ENCODE measurements at places on chromosomes 16 and 17.
A peak's percentile ranks its signal among the peaks of the same experiment; 100 is the strongest.

- no peak for DNase-seq
Measured at GRCh38 chr16:66652661-66653360, 43.7 kb downstream of the CMTM4 start.

DNA sequence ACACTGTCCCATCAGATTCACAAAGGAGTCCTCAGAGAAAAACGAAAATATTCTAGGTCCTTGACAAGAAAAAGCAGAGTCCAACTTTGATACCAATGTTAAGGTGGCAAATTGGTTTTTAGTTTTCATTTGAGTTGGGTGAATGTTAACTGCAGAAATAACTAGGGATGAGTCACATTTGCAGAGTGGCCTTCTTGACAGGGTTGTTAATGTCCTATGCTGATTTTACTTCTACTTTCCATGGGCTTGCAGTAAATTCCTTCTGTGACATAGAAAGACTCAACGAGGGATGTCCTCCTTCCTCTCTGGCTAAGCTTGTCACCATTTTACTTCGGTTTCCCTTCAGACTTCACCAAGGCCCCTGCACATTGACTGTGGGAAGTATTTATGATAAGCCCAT, 47.2 kb upstream of the ICAM2 start:
- no peak for DNase-seq

DNA sequence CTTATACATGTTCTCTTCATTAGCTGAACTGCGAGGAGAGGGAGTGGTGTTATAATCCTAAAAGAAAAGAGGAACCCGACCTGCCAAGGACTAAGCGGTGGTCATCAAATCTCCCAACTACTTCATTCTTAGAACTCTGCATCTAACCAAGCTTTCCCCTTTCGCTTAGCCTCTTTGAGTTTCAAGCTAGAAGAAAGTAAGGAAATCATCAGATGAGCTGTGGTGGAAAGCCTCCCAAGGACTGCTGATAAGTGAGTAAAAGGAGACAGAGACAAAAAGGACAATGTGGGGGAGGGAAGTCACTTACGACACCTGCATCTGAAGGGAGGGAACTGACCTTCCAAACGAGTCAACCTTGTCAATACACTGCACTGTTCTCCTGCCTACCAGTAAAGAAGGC, 121.3 kb downstream of the TRIM37 start:
- no peak for DNase-seq

- peak; percentile 96 for DNase-seq
Measured at GRCh38 chr17:45132572-45133463, 503 bp upstream of the PLCD3 start.

DNA sequence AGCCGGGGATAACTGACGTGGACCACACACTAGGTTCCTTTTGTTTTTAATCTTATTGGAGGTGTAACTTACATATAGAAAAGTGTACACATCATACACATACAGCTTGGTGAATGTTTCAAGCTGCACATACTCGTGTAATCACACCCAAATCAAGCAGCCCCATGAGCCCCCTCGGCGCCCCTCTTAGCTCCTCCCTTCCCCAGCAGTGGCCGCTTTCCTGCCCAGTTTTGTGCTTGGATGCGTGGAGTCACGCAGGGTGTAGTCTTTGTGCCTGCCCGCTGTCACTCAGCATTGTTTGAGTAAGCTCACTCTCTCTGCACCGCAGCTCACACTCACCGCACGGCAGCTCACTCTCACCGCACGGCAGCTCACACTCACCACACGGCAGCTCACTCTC, 151.7 kb upstream of the CHMP6 start:
- DNase-seq = peak; percentile 31

- DNase-seq = peak; percentile 84
Measured at GRCh38 chr17:21214777-21215541, 998 bp upstream of the TMEM11 start.

DNA sequence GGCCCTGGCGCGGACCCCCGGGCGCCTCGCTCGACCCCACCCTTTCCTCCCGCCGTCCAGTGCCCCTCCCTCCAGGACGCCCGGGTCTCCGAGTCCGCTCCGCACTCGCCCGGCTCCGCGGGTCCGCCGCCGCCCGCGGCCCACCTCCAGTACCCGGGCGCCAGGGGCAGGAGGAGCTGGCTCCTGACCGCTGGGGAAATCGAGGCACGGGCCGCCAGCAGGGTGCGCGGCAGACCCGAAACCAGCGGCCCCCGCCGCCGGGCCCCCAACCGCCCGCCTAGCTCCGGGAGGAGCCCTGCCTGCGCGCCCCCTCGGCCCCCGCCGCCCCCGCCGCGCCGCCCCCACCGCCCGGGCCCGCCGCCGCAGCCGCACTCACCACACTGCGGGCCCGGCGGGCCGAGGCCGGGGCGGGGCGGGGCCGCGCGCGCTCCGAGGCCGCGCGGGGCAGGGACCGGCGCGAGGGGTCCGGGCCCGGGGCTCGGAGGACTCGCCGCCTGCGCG, 333 bp downstream of the MAFG start:
- peak; percentile 89 for DNase-seq

- no peak for DNase-seq
Measured at GRCh38 chr16:19196871-19197270, 28.8 kb downstream of the SYT17 start.

- no peak for DNase-seq
Measured at GRCh38 chr16:16879567-16880251, 500.8 kb downstream of the NPIPA7 start.

- no peak for DNase-seq
Measured at GRCh38 chr17:37671028-37671823, 28.0 kb upstream of the DDX52 start.

DNA sequence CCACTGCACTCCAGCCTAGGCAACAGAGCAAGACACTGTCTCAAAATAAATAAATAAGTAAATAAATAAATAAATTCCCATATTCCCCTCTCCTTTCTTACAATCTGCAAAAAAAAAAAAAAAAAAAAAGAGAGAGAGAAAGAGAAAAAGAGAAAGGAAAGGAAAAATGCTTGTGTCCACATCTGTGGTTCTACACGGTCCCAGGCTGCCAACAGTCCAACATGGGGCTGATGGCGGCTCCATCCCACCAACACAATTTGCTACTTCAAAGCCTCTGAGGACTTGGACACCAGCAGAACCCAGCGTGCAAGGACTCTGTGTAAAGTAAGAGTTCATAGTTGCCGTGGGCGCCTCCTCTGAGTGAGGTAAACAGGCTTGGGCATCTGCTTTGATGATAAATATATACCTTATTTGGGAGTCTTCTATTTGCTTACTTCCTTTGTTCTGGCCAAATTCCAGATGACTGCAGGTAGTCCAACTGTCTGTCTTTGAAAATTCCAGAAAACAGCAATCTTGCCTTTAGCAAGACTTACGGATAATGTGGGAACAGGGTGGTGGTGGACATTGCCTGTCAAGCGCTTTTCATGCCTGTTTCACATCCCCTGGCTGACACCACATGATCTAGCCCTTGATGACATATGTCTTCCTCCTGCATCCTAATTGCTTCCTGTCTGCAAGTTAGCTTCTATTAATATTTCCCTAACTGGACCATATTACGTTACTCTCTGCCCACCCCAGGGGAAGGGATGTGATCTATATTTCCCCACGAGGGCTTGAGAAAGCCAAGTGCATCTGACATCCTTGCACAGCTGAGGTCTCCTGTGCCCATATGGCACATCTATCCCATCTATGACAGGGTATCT, 10.1 kb downstream of the LITAF start:
- peak; percentile 54 for DNase-seq

DNA sequence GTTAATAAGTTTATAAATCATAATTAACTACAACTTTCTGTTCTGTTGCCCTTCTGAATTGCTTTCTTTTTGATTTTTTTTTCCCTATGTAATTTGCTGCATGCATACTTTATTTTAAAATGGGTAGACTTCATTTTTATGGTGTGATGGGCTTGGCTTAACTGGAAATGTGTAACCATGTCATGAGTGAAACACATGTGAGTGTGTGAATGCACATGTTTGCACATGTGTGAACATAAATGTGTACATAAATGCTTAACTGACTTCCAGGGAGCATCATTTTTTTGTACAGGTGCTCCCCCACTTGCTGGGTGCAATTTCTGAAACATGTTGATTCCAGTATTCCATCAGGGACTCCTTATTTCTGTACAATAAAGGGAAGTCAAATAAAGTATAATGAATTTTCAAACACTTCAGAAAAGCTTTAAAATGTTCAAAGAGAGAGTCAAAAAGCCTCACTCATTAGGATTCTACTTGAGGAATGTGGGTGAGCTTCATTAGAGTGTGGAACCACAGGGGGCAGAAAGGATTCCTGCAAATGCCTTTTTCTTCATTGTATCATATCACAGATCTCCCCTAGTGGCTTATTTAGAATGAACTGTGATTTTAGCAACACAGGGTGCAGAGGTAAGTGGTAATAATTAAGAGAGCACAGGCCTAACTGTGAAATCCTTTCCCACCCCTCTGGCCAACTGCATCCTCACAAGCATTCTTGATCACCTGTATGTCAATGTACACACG, 31.7 kb upstream of the CDH11 start:
- no peak for DNase-seq

- no peak for DNase-seq
Measured at GRCh38 chr17:8475781-8476180, 40.1 kb downstream of the NDEL1 start.

DNA sequence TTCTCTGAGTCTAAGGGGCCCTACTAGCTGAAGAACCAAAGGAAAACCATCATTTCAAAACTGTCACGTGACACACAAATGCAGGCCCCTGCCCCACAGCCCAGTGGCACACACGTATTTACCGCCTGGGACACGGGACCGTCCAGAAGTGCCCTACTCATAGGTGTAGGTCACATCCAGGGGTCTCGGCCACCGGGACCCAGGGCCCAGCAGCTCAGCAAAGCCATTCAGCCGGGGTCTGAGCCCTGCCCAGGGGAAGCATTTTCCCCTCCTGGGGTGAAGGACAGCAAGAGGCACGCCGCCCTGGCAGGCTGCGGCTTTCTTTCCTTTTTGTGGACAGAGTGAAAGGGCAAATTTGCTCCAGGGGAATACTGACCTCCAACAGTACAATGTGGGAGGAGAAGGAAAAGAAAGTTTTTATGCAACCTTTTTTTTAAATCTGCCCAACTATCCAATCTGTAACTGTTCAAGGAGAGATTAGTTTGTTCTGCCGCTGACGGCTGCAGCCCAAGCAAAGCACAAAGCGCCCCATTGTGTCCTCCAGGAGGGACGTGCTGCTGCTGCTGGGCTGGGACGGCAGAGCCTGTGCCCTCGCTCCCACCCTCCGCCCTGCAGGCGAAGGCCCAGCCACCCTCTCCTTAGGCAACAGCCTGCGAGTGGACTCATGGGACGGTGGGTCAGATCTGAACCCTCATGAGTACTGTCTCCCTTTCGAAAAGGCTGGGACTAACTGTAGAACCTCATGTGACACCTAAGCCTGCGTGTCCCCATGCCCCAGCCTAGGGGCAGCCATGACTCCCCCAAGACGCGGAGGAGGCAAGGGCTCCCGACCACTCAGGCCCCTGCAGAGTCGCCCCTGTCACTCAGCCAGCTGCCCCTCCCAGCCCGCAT, 21.3 kb downstream of the SLC7A5 start:
- no peak for DNase-seq

DNA sequence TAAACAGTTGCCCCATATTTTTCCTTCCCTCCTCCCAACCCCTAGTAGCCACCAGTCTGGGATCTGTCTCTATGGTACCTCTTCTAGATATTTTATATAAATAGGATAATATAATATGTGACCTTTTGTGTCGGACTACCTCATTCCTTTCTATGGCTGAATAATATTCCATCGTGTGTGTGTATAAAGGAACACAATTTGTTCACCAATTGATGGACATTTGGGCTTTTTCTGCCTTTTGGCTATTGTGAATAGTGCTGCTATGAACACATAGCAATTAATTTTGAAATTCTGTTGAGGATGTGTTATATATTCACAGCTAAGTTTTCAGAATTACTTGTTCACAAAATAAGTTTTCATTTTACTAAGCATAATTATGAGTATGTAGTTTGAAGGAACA, 2.5 kb downstream of the NFATC3 start:
- DNase-seq = no peak

GRCh38 chr17:2860045-2860444, 63.8 kb downstream of the RAP1GAP2 start:
- DNase-seq = no peak

DNA sequence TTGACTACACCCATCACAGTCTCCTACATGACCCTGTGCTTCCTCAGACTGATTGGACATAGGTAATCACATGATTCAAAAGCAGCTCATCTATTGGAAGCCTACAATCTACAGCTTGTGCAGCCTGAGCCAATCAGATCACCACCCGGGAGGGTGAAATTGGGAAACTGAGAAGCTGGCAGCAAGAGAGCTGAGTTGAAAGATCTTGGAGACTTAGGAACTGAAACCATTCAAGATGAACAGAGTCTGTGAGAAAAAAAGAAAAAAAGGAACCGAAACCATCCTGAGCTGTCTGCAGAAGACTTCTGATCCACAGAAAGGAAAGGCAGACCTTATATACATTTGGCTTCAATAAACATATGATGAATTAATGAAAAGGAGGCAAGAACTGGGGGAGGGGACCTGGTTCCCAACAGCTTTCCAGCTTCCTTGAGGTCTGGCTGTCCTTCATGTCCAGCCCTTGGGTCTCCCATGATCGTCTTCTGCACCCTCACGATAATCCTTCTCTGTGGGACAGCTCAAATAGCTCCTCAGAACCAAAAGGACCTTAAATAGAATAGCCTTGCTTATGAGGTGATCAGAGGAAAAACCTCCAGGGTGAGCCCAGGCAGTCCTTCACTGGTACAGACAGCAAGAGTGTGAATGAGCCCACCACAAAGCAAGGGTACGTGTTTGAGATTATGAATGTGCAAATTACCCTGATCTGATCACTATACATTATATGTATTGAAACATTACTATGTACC, 32.6 kb downstream of the PLXDC1 start:
- DNase-seq = no peak

DNA sequence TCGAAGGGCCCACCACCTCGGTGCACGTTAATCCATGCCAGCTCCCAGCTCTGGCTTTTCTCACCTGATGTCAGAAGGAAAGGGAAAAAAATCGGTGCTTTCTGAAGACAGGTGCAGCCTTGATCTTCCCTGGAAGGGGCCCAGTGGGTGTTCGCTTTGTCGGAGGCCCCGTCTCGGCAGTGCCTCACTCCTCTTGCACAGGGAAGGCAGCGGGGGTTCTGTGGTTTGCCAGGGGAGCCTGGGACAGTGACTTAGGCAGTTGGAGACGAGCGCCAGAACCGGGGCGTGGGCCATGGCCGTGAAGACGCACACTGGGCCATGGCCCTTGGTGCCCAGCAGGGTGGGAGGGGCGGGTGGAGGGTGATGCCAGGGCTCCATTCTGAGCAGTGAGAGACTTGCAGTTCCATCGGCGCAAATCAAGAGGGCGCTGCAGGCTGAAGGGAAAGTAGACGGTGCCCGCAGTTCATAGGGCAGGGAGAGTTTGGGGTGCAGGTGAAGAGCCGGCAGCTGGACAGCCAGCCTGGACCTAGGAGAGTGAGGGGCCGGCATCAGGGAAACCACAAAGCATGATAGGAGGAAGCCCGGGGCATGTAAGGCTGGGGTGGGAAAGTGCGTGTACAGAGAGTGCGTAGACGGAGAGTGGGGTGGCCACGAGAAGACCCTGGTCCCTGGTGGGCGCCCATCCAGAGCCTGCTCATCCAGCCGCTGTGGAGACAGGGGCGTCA, 101.3 kb upstream of the CHMP6 start:
- DNase-seq = peak; percentile 65

Data from spleen (tissue), 13 donors.